NCI-H1048 (cell line): ENCODE measurements at places on chromosomes 5 and 9.

DNA sequence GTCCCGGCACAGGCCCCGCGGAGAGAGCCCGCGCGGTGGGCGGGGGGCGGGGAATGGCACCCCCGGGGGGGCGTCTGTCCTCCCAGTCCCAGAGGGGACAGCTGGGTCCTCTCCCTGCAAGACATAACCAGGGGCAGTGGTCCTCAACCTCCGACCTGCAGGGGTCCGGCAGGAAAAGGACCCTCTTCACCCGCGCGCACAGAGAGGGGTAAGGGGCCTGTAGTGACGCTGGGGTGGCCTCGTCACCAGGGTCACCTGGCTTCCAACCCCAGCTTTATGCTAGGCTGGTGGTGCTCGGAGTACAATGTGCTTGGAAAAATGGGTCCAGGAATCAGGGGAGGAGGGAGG lies 34.2 kb downstream of the LHX2 start:
- DNase-seq, result no peak

- DNase-seq, result no peak
Observed at GRCh38 chr5:173716058-173716682, 99.7 kb upstream of the BOD1 start.

GRCh38 chr5:39159811-39160490 lies 59.4 kb downstream of the FYB1 start:
- no peak for DNase-seq

DNA sequence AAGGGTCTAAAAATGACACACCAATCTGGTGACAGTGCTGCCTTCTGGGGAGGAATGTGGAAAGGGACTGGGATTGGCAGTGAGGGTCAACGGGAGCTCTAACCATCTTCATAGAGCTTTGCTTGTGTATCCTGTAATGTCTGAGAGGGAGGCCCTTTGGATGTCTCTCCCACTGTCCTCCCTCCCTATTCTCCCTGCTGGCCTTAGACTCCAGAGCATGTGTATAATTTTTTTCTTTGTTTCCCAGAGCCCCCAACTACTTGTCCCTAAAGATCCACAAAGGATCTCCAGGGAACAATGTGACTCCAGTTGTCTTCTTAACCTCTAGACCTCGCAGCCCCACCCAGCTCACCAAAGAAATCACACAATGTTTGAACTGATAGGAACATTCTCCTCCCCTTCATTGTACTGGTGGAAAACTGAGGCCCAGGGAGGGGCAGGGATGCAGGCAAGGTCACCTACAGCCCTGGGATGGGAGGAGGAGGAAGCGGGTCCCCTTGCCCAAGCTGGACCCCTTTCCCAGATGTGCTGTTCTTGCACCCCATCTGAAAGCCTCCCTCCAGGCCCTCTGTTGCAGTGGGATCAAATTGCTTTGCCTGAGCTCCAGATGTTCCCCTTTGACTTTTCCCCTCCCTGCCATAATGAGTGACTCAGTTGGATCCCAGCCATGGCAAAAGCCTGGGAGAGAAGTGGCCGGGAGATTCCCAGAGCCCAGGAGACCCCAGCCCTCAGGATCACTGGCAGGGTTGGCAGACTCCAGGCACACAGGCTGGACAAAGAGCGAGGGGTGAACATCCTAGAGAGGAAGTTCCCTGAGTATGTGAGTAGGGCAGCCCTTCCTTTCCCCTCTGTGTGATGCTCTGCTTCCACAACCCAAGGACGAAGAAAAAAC lies 21.8 kb downstream of the SPARC start:
- no peak for DNase-seq

DNA sequence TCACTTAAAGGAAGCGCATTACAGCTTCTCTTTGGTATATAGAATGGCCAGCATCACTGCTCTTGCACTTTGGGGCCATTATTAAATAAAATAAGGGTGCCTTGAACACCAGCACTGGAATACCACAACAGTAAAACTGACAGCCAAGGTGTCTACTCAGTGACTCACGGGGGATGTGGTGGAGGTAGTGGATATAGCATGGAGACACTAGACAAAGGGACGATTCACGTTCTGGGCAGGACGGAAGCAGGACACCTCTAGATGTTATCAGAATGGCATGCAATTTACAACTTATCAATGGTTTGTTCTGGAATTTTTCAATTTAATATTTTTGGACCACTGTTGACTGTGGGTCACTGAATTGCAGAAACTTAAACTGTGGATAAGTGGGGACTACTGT lies 32.9 kb upstream of the PDE8B start:
- DNase-seq, result no peak

GRCh38 chr5:177515580-177515979 lies 1.2 kb downstream of the DDX41 start:
- DNase-seq, result no peak

- no peak for DNase-seq
Observed at GRCh38 chr9:70468291-70468690, 53.8 kb upstream of the KLF9 start.

GRCh38 chr5:125227333-125228095 lies 481.1 kb upstream of the ZNF608 start:
- DNase-seq, result no peak

DNA sequence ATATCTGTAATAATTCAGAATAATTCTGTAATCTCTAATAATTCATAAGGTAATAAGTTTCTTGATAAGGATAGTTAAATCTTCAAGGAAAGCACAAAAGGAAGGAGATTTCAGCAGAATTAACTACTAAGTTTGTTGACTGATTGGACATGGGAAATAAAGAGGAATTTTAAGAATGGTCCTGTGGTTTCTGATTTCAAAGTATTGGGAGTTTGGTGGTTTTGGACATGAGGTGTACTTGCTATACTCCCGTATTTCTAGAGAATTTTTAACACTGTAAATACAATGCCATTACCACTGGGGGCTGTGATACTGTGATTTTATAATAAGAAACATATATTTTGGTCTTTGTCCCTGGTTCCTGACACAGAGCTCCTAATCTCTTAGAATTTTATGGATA lies 123.9 kb downstream of the UNC13B start:
- no peak for DNase-seq

- DNase-seq, result no peak
Observed at GRCh38 chr5:37043693-37044092, 167.1 kb downstream of the NIPBL start.

DNA sequence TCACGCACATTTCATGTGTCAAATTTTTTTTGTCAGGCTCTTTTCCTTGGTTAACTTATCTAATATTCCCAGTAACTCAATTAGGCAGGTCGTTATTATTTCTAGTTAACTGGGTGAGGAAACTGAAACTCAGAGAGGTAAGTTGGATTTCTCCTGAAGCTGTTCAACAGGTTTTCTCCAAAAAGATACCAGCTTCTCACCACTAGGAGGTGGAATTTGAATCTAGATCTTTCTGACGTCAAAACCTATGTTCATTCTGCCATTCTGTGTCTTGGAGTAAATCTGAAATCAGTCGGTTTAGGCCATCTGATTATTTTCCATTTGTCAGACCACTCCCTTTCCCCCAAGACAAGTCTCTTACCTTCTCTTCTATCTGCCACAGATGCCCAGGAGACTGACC lies 572.9 kb downstream of the ACTL7B start:
- DNase-seq, result no peak

DNA sequence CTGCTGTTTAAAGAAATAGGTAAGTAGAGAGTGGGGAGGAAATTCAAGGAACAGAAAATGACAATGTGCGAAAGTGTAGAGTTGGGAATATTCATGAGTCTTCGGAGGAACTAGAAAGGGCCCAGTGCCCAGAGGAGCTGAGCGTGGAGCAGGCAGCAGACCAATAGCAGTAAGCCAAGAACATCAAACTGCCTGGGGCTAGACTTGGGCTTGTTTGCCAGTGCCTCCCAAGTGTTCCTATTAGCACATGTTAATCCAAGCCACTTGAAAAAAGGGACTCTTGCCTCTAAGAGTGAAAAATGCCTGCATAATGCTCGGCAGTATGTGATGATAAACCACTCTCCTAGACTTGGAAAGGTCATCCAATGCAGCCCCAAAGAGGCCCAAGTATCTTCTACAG lies 1.2 kb upstream of the TAL2 start:
- no peak for DNase-seq

GRCh38 chr5:92599217-92599810 lies 981.7 kb downstream of the NR2F1-AS1 start:
- no peak for DNase-seq

DNA sequence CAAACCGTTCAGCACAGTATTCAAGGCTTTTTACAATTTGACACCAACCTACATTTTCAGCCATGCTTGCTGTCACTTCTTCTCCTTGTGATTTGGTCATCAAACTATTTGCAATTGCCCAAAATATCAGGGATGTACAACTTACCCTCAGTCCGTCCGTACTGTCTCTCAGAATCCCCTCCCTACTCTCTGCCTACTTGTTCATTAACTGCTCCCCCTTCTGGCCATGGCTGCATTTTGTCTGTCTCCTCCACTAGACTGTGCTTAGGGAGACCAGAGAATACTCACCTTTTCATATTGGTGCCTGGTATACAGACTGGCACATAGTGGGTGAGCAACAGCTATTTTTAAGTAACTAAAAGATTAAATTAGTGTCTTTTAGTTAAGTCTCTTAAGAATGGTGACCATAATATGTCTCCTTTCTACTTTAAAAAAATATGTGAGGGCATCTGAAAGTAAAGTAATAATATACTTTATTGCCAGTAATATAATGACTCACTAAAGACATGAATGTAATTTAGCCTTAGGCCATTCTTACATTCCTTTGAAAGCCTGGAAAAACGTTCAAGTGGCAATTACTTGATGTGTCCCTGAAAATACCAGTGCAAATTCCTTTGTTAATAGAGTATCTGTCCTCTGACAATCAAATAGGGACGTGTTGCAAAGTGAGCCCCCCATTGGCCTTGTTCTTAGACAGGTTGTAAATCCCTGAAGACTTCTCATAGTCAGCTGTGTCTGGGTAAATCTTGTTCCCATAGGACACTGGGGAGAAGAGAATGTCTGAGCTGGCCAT lies 27.8 kb downstream of the PRLR start:
- DNase-seq, result no peak

DNA sequence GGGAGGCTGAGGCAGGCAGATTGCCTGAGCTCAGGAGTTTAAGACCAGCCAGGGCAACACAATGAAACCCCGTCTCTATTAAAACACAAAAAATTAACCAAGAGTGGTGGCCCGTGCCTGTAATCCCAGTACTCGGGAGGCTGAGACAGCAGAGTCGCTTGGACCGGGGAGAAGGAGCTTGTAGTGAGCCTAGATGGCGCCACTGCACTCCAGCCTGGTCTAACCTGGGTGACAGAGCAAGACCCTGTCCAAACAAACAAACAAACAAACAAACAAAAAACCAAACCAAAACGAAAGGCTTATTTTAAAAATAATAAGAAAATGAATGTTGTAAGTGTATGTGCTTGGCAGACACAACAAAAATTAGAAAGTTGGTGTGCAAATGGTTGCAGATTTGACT lies 536.3 kb upstream of the PTPRD start:
- DNase-seq, result no peak

DNA sequence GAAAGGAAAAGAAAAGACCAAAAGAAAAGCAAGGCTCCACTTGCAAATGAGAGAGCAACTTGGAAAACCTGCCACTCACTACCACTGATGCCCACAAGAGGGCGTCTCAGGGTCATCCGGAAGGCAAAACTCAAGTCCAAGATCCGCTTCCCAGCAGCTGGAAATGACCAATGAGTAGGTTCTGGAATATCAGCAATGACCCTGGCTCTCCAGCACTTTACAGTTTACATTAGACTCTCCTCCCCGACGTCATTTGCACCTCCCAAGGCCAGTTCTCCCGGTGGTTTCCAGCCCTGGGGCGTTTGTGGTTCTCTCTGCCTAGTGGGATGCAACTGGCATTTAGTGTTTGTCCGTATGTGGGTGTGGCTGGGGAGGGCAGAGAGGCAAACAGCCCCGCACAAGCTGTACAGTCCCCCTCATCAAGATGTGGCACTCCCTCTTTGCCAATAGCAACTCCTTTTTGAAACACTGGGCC lies 193.8 kb upstream of the ZNF618 start:
- no peak for DNase-seq

GRCh38 chr5:81208904-81209303 lies 24.2 kb upstream of the CKMT2 start:
- no peak for DNase-seq

- no peak for DNase-seq
Observed at GRCh38 chr5:106089073-106089472, 1581.7 kb downstream of the EFNA5 start.

DNA sequence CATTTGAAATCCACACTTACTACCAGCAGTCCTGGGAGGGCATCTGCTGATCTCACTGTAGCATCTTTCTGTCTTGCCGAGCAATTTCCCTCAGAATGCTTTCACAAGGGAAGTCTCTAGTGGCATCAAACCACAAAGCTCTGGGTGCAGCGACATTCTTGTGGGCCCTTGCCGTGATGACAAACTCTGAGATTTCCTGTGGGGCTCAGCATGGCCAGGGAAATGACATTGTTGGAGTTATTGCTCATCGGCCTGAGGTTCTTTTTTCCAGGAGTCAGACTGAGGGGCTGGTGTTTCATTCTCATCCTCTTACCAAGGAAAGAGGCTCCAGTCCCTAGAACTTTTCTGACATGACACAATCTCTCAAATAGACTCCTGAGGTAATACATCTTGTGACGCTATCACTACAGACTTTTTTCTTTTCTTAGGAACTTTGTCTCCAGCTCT lies 51.4 kb downstream of the PFDN1 start:
- DNase-seq, result no peak

- DNase-seq, result no peak
Observed at GRCh38 chr5:122019919-122020590, 58.0 kb downstream of the LOX start.

DNA sequence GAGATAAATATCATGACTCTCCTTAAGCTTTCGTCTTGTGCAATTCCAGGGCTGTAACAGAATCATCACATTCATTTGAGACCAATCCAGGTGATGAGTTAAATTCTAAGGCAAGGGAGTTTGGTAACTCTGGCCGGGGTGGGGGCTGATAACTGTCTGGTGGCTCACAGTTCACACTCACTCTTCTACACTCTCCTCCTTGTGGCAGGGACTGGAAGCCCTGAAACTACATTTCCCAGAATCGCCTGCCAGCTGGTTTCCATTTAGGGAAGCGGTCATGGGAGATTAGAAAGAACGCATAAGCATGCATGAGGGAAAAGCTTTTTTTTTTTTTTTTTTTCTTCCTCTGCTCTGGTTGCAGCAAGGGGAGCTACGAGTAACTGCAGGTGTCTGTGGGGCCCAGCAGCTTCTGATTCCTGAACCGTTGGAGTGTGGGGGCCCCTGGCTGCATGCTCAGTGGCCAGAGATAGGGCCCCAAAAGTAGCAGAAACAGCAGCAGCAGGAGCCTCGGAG lies 154.8 kb upstream of the TBC1D2 start:
- DNase-seq, result no peak

DNA sequence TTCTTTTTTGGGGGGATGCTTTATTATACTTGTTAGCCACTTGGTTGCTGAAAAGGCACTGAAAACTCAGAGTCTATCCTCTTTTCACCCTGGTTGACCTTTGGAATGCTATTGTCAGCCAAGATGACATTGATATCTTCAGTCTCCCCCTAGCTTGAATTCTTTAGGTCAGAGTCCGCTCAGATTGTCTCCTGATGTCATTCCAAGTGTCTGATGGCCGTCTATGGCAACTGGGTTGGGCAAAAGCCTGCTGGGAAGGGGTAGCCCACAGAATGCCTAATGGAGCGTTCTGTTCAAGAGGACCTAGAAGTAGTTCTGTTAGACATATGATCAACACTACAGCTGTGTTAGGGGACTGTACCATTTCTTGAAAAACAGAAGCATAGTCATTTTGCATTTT lies 9.7 kb upstream of the MEF2C start:
- DNase-seq, result no peak
